ENCODE measurements at places on chromosomes 7 and 10. TPM values are rescaled to one million over a fixed set of nuclear protein-coding genes. Genes with fewer than 3 reads are reported as not detected.
A peak's percentile ranks its signal among the peaks of the same experiment; 100 is the strongest.

DNA sequence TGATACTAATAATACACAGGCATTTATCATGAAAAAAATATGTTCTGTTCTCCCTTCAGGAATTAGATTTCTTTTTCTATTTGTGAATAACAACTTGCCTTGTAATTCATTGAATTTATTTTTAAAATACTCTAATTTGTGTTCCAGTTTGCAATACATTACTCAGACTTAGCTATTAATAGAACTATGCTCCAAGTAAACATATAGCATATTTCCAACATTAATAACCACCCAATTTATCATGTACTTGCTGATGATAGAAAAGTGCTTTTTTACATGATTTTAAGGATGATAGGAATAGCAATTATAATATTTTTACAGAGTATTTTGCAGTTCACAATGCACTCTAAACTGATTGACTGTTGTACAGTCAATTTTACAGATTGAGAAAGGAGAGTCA, 338.8 kb upstream of the SEMA3D start:
- DNase-seq: no peak

DNA sequence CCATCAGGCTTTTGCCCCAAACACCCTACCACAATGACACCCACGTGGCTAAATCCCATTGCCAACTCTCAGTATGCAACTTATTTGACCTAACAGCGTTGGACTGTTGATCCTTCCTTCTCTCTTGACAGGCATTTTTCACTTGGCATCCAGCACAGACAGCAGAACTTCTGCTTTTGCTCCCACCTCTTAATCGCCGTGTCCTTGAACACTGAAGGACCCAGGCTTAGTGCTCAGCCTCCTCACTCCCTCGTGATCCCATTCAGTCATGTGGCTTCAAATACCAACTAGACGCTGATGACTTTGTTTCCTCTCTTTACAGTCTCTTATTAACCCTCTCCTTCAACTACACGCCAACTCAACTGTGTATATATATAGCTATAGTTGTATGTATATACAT, 25.0 kb downstream of the ZFAND2A start:
- no peak for DNase-seq

- no peak for DNase-seq
Observed at GRCh38 chr10:17617031-17617911, at the start of gene HACD1. Gene HACD1 (minus strand): TSS chr10:17617374. CDS start chr10:17617339, 35 bp downstream.

- peak; percentile 52 for DNase-seq
Observed at GRCh38 chr7:105487579-105488571, 34.2 kb downstream of the PUS7 start.

- no peak for DNase-seq
Observed at GRCh38 chr7:77426052-77426404, 9.9 kb upstream of the GSAP start.

DNA sequence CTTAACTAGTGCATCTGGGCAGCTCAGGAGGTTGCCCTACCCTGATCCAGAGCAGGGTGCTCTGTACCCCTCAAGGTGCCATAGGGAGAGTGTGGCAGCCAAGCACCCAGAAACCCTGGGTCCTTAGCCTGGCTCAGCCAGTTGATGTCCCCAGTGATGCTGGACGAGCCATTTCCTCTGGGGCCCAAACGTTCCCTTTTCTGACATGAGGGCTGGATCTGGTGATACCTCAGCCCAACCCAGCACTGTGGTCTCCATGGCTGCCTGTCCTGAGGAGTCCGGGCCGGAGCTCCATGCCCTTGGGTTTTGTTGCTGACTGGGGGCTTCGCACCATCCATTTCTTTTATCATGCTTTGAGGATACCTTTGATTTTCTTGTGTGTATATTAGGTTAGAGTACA, 87.9 kb upstream of the IKZF1 start:
- DNase-seq: no peak

GRCh38 chr10:93383562-93383981, 98.6 kb downstream of the MYOF start:
- no peak for DNase-seq

GRCh38 chr10:71263376-71263775, 51.0 kb downstream of the UNC5B start:
- no peak for DNase-seq

DNA sequence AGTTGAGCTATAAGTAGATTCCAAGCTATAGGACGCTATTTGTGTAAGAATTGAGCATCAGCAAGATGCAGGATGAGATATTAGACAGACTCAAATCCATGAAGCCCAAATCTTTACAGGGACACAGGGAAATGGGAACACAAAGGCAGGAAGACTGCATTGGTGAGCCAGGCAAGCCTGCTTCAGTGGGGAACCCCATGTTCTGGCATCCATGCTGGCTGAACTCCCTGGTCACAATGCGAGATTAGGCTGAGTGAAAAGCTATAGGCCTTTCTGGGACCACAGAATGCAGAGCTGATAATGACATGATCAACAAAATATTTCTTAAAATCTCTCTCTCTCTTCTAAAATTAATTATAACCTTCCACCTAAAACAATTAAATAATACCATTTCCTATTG, 170.5 kb downstream of the CDC14C start:
- DNase-seq: no peak

- DNase-seq: no peak
Observed at GRCh38 chr10:47403446-47404318, 19.6 kb upstream of the ZNF488 start.

DNA sequence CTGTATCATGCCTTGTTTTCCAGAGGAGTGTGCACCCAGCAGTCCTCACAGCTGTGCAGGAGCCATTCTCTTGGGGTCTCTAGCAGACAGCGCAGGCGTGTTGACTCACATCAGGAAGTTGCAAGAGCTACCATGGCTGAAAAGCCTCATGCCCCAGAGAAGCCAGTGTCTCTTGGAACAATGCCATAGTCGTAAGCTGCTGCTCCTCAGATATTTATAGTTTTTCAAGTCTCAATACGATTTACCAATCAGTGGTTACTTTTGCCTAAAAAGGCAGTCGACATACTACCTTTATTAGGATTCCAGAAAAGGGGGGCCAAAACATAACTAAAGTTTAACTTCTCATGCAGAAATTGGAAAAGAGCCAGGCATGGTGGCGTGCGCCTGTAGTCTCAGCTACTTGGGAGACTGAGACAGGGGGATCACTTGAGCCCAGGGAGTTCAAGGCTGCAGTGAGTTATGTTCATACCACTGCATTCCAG, 407.7 kb downstream of the PARD3 start:
- no peak for DNase-seq

- no peak for DNase-seq
Observed at GRCh38 chr10:49056356-49056755, 59.0 kb downstream of the VSTM4 start.

DNA sequence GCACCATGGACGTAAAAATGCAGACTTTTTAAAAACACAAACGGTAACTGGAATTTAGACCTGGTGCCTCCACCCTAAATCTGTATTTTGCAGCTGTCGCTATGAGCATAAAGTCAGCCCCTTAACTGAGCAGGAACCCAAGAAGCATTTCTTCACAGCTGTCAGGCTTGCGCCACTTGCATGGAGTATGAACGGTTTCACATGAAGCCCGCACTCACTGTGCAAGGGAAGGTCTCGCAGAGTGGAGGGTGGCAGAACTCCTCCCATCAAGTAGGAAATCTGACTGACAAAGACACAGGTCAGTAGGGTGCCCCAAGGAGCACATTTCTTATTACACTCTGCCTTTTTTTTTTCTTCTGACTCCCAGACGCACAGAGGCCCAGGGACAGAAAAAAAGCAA, 58.5 kb downstream of the ELMO1 start:
- DNase-seq: no peak

DNA sequence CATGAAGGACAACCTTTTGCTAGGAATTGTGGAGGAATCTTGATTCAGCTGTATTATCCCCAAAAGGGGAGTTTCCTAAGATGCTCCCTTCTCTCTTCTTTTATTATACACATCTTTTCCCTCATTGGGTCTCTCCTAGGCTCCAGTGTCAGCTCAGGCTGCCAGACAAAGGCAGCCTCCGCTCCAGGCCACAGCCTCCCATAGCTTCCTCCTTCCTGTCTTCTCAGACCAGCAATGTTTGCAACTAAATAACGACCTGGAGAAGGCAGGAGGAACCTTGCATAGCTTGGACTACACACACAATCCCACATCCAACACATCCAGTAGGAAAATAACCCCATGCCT, 12.3 kb downstream of the SFXN3 start:
- DNase-seq: no peak

The METTL27 gene
- total RNA-seq: 3.2 TPM

The PVRIG gene
- not detected for total RNA-seq

The ACTR3C gene
- 6.3 TPM for total RNA-seq

The GIMAP7 gene
- total RNA-seq: 5.7 TPM

The WASL gene
- 26.1 TPM for total RNA-seq

The LLCFC1 gene
- total RNA-seq: not detected

The IFRD1 gene
- 63.4 TPM for total RNA-seq

The FEZF1 gene
- not detected for total RNA-seq

The PRF1 gene
- 0.79 TPM for total RNA-seq
